GDM1 (cell line): ENCODE measurements at places on chromosomes 5 and 9.

DNA sequence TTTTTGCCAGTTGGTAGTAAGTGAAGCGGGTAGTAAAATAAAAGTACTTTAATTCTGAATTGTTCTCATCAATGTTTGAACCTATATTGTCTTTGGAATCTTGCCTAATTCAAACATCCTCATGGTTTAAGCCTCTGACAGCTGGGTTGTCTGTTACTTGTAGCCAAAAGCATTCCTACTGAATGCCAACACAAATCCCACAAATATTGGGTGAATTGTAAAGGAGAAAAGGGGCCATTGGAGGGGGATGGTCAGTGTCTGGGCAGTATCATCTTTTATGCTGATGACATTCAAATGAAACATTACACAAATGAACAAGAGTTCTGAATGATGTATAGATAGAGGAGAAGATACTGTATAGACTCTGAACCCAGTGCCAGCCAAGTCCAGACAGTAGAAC is 309.5 kb downstream of the OSTF1 start:
- DNase-seq = no peak

GRCh38 chr5:168668078-168668477 is 88.9 kb upstream of the PANK3 start:
- no peak for DNase-seq

GRCh38 chr5:147804334-147804733 is 21.8 kb upstream of the JAKMIP2 start:
- DNase-seq = no peak

DNA sequence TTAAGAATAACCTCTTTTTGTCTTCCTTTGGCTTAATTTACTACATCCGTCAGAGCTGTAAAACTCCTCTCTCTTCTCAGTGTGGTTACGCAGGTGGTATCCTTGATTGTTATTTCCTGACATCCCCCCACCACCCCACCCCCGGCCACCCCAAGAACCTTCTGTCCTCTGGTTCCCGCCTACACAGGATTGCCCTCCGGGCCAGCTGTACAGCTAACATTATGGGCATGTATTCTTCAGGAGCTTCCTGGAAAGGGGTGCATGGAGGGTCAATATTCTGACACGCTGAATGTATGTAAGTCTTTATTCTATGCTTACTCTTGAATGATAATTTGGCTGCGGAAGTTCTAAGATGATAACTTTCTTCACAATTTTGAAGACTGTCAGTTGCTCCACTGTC is 13.0 kb upstream of the ANP32B start:
- DNase-seq = no peak

DNA sequence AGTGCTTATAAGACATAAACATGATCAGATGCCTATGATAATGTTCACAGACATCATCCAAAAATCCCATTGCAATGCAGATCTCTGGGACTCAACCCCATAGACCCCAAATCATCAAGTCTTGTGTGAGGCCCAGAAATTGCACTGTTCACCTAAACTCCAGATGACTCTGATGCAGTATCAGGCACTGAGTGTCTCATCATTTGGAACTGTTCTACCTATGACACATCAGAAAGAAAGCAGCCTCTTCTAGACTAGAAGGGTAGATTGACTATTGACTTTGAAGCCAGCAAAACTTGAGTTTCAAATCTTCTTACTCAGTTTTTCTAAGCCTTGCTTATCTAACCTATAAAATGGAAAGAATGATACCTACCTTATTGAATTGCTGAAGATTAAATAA is 58.7 kb upstream of the PAPPA start:
- DNase-seq = no peak

- DNase-seq = no peak
Measured at GRCh38 chr5:142422429-142422828, 97.6 kb upstream of the SPRY4 start.

DNA sequence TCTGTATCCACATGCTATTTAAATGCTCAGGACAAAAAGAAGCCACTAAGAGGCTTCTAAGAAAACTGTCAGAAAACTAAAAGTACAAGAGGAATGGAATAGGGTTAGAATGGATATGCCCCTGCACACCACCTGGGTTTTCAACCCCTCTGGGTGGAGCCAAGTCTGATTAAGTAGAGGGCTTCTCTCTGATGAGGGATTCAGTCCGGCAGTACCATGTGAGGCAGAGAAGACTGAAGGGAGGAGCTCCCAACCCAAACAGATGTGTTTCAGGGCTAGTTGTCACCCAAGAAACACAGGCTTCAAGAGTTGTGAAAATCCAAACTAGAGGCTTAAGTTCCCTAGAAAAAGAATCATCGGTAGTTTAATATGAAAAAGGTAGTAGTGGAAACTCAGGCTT is 12.5 kb downstream of the NREP start:
- DNase-seq = no peak

GRCh38 chr5:3489239-3489843 is 106.3 kb upstream of the IRX1 start:
- DNase-seq = no peak

DNA sequence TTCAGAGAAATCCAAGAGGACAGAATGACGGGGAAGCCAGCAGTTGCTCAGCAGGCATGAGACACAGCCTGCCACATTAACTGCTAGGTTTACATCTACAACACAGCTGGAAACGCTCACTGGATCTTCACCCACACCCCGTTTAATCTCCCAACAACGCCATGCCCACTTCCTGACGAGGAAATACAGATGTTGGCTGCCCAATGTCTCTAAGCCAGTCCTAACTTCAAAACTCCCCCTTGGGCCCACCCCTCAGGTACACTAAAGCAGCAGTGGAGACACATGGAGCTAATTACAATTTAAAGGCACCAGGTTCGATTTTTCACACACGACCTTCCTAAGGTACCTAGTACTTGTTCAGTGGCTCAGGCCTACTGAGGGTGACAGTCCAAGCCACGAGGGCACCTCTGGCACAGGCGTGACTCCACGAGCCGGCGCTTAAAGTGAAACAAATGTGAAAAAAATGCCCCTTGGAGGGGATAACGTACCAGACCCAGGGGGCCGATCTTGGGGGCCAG is 904 bp downstream of the RPL12 start:
- no peak for DNase-seq

DNA sequence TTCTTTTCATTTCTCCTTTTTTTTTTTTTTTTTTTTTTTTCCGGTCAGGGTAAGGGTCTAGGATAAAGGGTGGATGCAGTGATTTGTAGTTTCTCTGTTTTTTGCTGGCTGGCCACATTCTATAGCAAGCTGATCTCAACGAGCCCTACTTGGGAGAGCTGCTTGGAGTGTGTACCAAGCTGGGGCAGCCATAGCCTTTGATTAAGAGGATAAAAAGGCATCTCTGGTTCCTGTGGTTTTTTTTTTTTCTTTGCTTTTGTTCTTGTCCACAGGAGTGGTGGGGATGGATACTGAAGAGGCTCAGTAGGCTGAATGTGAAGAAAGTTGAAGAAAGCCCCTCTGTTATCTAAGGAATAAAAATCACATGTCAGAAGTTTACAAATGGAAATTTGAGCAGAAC is 955.3 kb upstream of the WWC1 start:
- no peak for DNase-seq

DNA sequence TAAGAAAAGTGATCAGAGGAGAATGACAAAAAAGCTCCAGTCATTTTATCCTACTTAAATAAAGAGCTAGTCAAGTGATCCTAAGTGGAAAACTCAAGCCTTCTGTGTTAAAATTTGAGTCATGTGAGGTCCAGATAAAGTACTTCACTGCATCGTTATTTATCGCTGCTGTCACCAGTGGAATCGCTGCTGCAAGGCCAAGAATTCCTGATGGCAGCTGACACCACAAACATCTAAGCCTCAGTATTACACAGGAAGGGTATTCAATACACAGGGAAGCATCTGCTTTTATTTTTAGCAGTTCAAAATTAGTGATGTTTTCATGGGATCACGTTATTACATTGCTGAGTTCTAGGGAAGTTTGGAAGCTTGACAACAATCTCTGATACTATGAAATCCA is 190.3 kb downstream of the GOLPH3 start:
- no peak for DNase-seq

DNA sequence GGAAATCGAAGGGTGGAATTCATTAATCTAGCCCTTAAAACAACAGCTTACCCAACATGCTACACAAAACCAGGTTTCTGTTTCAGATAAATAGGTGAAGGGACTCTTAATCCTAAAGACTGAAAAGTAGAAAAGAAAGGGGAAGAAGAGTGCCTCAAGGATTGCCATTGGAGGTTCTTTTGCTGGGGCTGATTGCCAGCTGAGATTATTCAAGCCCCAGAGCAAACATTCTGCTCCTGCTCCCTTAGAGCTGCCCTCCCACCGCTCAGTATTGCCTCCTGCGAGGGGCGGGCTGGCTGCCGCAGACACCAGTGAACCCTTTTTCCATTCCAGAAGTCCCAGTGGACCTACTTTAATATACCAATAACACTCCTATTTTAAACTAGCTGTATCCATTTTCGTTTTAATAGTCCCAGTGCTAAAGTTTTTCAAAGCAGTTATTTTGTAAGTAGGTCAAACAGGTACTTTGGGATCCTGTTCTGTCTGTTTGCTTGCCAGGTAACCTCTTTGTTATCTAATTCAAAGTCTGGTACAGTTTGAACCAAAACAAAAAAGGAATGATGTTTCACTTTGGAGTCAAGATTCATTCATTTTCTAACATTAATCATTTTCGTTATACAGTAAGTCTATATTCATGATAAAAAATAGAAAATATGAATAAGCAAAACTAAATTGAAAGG is 38.6 kb downstream of the HMGCS1 start:
- DNase-seq = no peak

DNA sequence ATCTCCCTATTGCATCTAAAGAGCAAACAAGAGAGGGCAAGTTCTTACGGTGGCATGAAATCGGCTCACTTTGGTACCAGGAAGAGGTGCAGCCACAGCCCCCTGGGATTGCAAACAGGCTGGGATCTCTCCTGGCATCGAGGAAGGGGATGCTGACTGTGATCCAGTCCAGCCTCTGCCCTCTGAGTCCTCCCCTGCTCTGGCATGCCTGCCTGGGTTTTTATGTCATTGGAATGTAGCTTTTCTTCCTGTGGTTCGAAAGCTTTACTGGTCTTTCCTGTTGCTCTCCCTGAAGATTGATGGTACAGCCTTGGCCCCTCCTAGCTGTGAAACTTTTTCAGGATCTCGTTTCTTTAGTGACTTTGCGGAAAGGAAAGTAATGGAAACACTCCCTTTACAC is 6.6 kb downstream of the SLC46A2 start:
- DNase-seq = no peak

GRCh38 chr9:4303006-4303405 is 3.1 kb upstream of the GLIS3 start:
- no peak for DNase-seq

DNA sequence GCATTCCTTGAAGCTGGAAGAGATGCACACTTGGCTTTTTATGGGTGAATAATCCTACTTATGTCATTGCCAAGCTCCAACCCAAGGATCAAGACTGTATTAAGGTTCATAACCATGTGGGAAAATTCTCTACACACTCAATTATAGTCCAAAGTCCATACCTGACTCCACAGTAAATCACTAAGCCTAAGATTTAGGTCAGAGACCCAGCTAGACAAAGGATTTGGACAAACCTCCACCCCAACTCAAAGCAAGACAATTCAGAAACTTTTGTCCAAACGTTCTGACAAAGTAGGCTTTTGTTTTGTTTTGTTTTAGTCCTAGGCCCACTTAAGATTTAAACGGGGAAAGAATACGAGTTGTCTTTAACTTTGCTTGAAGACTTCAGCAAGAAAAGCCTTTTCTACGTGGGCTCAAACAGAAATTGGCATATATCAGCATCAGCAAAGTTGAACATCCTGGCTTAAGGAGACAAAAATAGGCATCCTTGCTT is 1.7 kb downstream of the MEGF9 start:
- DNase-seq = no peak
